ENCODE measurements at places on chromosomes 2 and 18. TPM values are rescaled to one million over a fixed set of nuclear protein-coding genes. Genes with fewer than 3 reads are reported as not detected.

- no peak for DNase-seq
Measured at GRCh38 chr2:550860-551567, 126.2 kb downstream of the TMEM18 start.

DNA sequence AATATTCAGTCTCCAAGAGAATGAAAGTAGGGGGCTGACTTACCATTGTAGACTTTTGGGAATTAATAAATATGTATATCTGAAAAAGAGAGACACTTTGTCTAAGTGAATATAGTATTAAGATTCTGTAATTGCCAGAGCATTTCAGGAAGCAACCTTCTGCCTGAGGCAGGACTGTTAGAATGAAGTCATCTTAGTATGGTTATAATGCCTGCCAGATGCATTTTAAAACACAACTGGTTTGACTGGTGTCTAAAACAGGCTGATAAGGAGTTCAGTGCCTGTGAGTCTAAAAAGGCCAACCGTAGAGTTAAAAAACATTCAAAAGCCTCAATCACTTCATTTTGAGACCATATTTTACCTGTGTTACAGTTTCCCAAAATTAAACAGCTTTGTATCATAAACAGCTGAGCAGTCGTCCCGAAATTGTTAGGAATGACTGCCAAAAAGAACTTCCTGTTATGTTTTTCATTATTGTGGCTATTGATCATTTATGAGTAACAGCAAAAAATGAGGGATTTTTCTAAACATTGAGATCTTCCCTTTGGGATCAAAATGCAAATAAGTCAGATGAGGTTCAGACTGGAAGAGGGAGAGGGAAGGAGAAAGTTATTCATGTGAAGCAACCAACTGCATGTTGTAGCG, 443.9 kb downstream of the PID1 start:
- DNase-seq = no peak

GRCh38 chr2:32358111-32358482, 1.3 kb downstream of the BIRC6 start:
- DNase-seq = peak; percentile 31

- DNase-seq = no peak
Measured at GRCh38 chr2:25132299-25132635, 36.1 kb downstream of the POMC start.

The RNF125 gene
- total RNA-seq = 2.9 TPM
